MCF 10A (cell line): ENCODE measurements at places on chromosomes 7 and 10. TPM values are rescaled to one million over a fixed set of nuclear protein-coding genes. Genes with fewer than 3 reads are reported as not detected.

- DNase-seq: peak; percentile 85
Observed at GRCh38 chr7:77455321-77455720, 39.2 kb upstream of the GSAP start.

The ITPRID1 gene
- total RNA-seq: not detected in 2 replicates

DNA sequence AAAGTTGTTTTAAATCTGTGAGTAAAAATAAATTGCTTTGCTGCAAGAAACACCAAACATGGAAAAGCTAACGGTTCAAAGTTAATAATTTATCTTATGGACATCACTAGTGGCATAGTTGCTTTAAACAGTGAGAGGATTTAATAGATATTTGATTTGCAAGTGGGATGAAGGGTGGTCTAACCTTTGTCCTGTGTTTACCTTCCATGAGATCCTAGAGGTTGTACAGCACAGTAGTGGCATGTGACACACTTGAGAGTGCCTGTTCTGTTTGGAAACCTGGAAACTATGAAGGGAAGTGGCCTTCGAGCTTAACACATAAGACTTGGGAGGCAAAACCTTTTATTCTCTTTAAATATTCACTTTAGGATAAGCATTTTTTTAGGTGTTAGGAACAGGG lies 16.0 kb downstream of the EGFR start:
- DNase-seq: no peak

DNA sequence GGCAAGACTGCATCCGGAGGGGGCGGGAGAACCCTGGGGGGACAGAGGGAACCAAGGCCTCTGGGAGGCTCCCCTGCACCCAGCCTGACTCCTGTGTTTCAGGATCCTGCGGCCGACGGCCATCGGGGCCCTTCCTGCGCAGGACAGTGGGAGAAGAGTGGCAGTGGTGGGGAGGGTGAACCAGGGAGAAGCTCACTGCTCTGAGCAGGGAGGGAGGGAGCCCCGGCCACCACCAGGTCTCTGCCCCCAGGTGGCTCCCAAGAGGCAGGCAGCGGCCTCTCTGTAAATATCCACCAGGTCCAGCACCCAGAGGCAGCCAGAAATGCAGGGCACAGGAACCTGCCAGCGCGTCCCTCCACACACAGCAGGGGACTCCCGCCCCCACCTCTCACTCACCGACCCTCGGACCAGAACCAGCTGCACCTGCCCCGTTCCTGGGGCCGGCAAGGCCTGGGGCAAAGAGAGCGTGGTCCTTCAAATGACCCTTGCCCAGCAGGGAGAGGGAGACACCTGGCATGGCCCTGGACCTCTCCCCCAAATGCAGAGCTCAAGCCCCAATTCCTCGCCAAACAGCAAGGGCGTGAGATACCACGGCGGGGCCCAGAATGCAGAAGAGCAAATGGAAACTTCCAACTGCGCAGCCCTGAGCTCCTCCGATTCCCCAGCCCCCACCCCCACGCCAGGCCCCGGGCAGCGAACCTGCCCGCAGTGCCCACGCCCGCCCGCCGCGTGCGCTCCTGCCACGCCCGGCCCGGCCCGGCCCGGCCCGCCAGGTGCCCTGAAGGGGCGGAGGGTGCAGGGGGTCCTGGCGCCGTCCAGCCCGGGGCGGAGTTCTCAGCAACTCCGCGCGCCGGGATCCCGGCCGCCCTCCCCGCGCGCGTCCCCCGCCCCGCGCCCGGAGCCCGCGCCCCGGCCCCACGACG lies 805 bp downstream of the RASGEF1A start:
- no peak for DNase-seq

The LCOR gene
- 33.9 and 40.4 TPM in 2 replicates for total RNA-seq

- DNase-seq: peak; percentile 50
Observed at GRCh38 chr7:12670000-12670729, 17.3 kb upstream of the ARL4A start.

GRCh38 chr7:158450476-158451124 lies 137.0 kb downstream of the PTPRN2 start:
- no peak for DNase-seq

The OR9A4 gene
- total RNA-seq: not detected in 2 replicates

DNA sequence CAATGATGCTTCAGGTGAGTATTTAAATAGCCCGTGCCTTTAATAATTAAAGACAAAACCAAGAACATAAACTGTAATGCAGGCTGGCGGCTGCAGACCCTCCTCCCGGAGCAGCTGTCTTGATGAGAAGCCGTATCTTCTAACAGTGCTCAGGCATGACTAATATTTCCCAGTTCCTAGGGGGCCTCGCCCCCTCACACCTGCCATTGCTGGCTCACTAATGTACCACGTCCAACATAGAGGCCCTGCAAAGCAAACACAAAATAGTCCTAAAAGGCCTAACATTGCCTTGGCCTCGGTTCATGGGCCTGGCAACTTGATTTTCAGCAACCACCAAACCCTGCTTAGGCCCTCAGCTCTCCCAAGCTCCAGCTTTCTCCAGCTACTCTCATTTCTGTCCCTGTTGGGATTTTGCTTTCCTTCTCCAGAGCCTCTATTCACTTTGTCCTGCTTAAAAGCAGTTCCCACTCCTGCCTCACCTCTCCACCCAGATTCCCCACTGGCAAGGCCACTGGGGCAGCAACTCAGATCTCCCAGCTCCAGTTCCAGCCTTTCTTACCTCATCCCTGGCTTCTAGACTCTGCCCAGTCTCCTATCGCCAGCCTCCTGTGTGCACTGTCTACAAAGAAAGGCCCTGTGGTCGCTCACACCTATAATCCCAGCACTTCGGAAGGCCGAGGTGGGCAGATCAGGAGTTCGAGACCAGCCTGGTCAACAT lies 16.2 kb downstream of the SORBS1 start:
- DNase-seq: no peak

The MTG1 gene
- 71.6 and 74.3 TPM in 2 replicates for total RNA-seq

The ENTPD1 gene
- not detected in 2 replicates for total RNA-seq

The GPC2 gene
- total RNA-seq: 0.65 and 1.0 TPM in 2 replicates

The PARD3 gene
- total RNA-seq: 49.6 and 70.0 TPM in 2 replicates

GRCh38 chr7:7707806-7708205 lies 10.6 kb downstream of the RPA3 start:
- DNase-seq: no peak

DNA sequence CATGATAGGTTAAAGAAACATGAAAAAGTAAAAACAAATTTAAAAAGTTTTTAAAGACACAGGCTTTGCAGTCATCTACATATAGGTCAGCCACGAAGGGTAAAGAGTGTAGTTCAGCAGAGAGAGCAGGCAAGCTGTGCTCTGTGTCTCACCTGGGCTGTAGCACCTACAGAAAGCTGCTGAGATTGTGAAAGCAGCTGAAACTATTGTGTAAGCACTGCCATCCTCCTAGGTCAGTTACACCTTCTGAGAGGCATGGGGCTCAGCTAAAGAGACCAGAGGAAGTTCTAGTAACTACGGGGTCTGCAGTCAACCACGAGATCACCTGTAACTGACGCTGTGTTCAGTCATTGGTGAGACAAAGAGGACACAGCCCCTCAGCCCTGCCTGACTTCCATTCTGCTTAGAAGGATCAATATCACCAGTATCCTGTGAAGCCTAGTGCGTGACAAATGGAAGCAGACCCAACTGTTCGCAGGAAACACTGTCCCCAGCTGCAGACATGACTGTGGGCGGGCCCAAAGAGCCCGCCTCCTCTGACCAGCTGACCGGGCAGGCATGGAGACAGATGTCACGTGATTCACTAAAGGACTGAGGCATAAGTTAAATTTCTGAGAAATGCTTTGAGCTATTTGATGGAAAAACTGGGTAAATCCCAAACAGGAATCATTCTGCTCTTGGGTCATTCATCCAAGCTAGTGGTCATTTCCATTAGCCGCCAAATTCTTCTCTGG lies 87.9 kb downstream of the EBF3 start:
- DNase-seq: no peak

The TMEM213 gene
- total RNA-seq: not detected in 2 replicates

GRCh38 chr7:133349101-133349500 lies 96.2 kb downstream of the EXOC4 start:
- no peak for DNase-seq

- no peak for DNase-seq
Observed at GRCh38 chr7:71290452-71290851, 158.5 kb downstream of the GALNT17 start.

- no peak for DNase-seq
Observed at GRCh38 chr7:127935847-127936376, 95.3 kb downstream of the LRRC4 start.

DNA sequence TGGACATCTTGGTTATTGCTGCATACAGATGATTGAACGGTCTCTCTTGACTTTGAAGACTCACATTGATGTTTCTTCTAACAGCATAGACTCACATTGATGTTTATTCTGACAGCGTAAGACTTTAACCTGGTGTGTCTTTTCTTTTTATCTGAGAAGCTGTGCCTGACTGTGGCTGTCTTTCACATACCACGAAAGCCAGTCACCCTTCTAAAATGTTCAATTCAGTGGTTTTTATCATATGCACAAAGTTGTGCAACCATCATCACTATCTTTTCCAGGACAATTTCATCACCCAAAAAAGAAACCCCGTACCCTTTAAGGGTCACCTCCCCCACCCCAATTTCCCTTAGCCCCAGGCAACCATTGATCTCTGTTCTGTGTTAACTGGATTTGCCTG lies 24.7 kb downstream of the CELF2 start:
- DNase-seq: no peak

- peak; percentile 24 for DNase-seq
Observed at GRCh38 chr7:149787428-149788299, 14.3 kb upstream of the ZNF467 start.

The IFIT5 gene
- total RNA-seq: 11.2 and 12.8 TPM in 2 replicates

- DNase-seq: peak; percentile 89
Observed at GRCh38 chr7:134362587-134363483, 46.1 kb upstream of the SLC35B4 start.

GRCh38 chr10:132701846-132702190 lies 84.1 kb downstream of the NKX6-2 start:
- DNase-seq: no peak
